Skin of body (tissue), 3 donors: ENCODE measurements at places on chromosomes 7 and 10. TPM values are rescaled to one million over a fixed set of nuclear protein-coding genes. Genes with fewer than 3 reads are reported as not detected.

DNA sequence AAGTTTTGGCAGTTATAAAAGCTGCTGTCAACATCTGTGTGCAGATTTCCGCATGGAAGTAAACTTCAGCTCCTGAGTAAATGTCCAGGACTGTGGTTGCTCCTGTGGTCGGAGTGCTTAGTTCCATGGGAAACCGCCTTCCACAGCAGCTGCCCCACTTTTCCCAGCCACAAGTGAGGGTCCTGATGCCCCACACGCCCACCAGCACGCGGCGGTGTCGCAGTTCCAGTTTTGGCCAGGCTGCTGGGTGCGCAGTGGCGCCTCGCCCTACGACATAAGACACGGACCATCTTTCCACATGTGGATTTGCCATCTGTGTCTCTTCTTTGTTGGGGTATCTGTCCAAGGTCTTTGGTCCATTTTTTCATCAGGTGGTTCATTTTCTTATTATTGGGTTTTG lies 167.1 kb downstream of the DIP2C start:
- DNase-seq = no peak

DNA sequence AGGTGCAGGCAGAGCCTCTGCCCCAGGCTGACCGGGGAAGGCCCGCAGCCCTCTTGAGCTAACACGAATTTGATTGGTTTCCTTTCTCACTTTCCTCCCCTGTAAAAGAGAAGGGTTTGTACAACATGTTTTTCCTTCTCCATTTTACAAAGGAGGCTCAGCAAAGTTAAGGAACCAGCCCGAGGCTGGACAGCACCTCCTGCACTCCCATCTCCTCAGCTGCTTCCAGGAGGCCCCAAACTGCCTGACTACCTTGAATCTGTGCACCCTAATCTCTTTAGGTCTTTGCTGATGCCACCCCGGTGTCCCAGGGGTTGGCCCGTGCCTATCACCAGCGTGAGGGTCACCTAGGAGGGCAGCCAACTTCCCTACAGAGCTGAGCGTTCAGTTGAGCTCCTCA lies 4.2 kb downstream of the ALKBH4 start:
- no peak for DNase-seq

- DNase-seq = no peak
Measured at GRCh38 chr10:90347239-90347638, 510.6 kb downstream of the HTR7 start.

DNA sequence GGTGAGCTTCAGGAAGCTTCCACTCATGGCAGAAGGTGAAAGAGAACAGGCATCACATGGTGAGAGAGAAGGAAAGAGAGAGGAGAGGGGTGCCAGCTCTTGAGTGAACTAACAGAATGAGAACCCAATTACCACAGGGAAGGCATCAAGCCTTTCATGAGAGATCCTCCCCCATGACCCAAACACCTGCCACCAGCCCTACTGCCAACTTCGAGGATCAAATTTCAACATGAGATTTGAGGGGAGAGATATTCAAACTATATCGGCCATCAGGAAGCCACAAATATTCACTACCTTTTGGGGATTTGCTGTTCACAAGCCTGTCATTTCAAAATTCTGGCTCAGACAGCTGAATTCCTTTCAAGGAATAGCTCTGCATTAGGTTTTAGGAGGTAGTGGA lies 39.9 kb upstream of the SMNDC1 start:
- no peak for DNase-seq

DNA sequence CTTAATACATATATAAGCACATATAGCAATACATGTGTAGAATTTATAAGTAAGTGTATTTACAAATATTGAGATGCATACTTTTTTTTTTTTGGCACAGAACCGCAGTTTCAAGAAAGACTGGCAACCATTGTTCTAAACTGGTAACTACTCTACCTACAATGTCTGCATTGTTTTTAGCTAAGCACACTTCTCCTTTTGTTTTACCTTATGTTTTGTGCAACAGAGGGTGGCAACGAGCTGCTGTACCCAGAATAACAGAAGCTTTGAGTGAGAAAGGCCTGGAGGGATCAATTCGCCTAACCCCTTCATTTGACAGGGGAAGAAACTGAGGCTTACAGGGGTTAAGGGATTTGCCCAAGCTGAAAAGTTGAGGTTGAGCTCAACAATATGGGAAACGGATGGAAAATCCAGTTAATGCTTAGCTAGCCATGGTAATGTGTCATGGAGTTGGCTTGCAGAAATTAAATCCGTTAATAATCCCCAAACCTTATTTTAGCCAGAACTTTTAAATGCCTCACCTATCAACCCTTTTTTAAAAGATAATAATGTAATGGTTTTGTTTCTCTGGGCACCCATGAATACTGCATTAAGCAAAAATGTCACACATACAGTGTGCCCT lies 25.5 kb downstream of the FZD1 start:
- DNase-seq = no peak

The FKBP6 gene
- not detected for total RNA-seq

- no peak for DNase-seq
Measured at GRCh38 chr7:131606346-131607290, 50.2 kb upstream of the PODXL start.

DNA sequence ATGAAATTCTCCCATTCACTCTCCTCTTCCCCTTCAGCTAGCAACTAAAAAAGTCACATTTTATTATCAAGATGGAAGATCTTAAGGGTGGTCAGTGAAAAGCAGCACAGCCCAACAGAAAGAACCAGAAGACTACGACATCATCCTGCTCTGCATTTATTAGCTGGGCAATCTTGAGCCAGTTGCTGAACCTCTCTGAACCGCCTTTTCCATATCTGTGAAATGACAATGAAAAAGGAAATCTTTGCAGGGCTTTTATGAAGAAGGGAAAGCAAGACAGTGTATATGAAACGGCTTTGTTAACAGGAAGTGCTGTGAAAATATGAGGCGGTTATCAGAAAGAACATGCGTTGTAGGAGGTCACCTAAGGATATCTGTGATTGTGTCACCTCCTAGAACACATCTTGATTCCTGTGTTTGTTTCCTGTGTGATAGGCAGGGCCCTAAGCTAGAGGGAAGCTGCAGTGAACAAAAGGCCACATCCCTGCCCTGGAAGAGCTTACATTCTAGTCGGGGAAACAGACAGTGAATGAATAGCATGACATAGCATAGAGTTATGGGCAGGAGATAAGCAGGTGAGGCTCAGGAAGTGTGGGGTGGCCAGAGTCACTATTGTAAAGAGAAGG lies 36.0 kb upstream of the KCNMA1 start:
- no peak for DNase-seq

DNA sequence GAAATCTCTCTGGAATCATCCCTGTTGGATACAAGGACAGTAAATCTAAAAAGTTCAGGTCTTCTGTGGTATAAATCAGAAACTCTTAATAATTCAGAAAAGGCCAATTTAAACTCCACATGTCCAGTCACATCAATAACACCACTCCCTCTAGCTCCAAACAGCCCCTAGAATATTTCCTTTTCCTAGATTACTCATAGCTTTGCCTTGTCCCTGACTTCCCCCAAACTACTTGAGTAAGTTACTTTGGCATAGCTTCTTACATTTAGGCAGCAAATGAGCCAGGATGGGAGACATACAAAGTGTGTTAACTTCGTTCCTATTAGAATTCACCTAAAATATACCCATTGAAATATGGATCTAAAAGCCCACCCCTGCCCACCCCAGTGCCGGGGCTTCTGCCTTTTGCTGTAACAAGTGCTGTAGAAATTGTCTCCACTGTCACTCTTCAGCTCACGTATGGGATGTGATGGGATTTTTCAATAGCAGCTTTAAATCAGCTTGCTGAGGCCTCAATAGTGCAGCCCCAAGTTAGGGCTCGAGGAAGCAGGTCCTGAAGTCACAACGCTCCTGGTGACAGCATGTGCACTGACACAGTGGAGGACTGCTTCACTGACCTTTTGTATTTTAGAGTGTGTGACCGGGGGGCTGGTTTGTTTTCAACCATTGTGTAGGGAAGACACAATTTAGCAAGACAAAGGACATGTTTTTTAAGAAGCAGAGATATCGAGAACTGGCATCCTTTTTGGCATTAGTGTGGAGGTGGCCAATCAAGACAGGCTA lies 218.2 kb upstream of the KMT2E start:
- no peak for DNase-seq

- no peak for DNase-seq
Measured at GRCh38 chr10:46232666-46233065, 54.1 kb upstream of the ANTXRL start.

The SUN3 gene
- total RNA-seq = not detected

DNA sequence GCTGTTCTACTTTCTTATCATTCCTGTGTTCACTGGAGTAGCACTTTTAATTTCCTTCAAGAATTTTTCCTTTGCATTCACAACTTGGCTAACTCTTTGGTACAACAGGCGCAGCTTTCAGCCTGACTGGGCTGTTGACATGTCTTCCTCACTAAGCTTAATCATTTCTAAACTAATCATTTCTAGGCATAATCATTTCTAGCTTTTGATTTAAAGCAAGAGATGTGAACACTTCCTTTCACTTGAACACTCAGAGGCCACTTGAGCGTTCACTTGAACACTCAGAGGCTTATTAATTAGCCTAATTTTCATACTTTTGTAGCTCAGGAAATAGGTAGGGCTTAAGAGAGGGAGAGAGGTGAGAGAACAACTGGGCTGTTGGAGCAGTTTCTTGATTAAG lies 15.9 kb downstream of the C10orf90 start:
- DNase-seq = no peak

The ACTA2 gene
- total RNA-seq = 222 TPM

GRCh38 chr7:151299940-151300645 lies 41.5 kb upstream of the NUB1 start:
- DNase-seq = no peak

GRCh38 chr7:122584676-122585251 lies 114.2 kb downstream of the RNF133 start:
- no peak for DNase-seq

The H2BK1 gene
- not detected for total RNA-seq

GRCh38 chr10:128530946-128531345 lies 404.7 kb upstream of the MKI67 start:
- DNase-seq = no peak

The CADPS2 gene
- total RNA-seq = 8.3 TPM

DNA sequence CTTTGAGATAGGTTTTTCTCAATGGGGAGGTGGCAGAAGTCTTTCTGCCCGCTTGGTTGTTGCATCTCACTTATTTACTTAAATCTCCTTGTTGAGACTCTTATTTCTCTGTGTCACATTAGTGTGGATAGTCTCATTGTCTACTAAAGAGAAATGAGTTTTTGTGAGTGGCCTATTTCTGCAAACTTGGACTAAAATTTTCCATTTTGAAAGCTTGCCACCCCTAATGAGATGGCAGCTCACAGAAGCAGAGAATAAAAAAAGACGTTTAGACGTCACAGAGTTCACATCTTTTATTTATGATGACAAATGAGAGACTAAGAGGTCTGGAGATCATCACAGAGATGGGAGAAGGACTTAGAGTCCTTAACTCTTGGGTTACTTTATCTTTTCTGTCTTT lies 262.7 kb upstream of the PHYHIPL start:
- no peak for DNase-seq

The ADAM12 gene
- 22.8 TPM for total RNA-seq

- DNase-seq = no peak
Measured at GRCh38 chr10:12973149-12973718, 28.3 kb downstream of the CCDC3 start.

- DNase-seq = no peak
Measured at GRCh38 chr7:1950452-1951158, 280.5 kb downstream of the ELFN1 start.

GRCh38 chr7:51949726-51950644 lies 633.4 kb upstream of the COBL start:
- no peak for DNase-seq

The GRM3 gene
- total RNA-seq = 0.20 TPM

The GPAM gene
- total RNA-seq = 284 TPM

DNA sequence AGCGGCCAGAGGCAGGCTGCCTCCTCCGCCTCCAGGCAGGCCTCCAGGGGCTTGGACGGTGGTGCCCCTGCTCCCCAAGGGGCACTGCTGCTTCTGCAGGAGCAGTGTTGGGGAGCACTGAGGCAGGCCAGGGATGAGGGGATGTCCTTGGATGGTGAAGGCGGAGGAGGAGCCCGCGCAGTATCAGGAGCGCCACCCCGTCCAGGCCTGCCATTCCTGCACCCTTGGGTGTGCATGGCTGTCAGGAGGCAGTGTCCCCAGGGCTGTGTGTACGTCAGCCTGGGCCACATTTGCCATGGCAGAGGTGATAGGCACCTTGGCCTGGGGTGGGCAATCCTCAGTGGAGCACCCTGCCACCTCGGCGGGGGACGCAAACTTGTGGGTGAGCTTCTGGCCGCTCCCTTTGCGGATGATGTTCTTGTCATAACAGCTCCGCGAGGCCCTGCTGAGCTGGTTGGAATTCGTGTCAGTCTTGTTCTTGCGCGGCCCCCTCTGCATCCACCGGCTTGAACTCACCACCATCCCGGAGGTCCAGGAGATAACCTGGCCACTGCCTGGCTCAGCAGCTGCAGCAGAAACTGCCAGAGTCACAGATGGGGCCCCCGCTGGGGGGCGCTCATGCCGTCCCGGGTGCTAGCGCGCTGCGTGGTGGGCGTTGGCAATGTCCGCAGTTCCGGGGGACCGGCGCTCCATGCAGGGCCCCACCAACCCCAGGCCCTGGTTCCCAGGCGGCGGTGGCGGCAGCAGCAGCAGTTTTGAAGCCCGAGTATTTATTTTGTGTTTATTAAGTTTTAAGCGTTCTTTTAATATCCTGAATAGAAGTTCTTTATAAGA lies 182.3 kb upstream of the ADCY1 start:
- DNase-seq = no peak
